ENCODE measurements at places on chromosomes 7 and 10.

GRCh38 chr7:28539289-28539981 lies 127.1 kb downstream of the CREB5 start:
- no peak for DNase-seq

DNA sequence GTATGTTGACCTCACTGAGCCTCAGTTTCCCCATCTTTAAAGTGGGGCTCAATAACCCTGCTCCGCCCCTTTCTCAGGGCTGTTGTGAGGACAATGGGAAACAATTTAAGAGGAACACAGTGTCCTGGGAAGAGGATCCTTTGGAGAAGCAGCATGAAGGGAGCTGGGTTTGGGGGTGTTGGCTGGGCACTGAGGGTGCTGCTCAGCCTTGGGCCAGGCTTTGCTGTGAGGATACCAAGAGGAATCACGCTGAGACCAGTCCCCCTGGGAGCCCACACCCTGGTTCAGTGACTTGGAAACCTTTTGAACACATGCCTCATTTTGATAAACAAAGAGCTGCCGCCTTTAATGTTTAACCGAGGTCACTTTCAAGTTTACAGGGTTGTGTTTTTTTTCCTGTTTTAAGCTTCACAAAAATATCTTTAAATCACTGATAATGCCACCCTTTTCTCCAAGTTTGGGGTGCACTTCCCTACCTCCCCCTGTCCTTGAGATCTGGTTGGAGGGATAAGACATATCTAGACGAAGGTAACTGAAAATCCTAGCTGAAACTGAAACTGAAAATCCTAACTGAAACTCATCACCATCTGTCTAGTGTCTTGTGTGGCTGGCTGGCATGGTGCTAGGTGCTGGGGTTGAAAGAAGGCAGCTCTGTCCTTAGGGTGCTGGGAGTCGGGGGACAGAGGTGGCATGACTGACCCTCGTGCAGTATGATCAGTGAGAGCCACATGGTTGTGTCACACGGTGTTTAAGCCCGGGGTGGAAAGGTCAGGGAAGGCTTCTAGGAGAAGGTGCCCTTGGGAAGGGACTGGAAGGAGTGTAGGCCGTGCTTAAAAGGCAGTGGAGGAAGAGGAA lies 27.7 kb downstream of the ZNF775 start:
- DNase-seq, result no peak

GRCh38 chr7:93943816-93944540 lies 22.4 kb downstream of the GNG11 start:
- no peak for DNase-seq

DNA sequence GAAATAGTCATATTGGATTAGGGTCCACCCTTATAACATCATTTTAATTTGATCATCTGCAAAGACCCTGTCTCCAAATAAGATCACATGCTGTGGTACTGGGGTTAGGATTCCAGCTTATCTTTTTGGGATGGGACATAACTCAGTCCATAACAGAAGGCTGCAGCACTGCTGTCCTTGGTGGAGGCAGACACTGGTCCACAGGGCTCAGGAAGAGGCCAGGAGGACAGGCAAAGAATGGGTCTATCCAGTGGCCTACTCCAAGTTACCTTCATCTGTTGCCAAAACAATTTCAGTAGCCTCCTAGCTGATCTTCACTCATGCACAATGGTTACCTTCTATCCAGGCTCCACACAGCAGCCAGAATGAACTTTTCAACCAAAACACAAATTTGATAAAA lies 387.0 kb downstream of the GRID1 start:
- no peak for DNase-seq

GRCh38 chr7:132656846-132657776 lies 80.8 kb upstream of the PLXNA4 start:
- no peak for DNase-seq

- no peak for DNase-seq
Measured at GRCh38 chr7:137462074-137462715, 118.7 kb upstream of the PTN start.

DNA sequence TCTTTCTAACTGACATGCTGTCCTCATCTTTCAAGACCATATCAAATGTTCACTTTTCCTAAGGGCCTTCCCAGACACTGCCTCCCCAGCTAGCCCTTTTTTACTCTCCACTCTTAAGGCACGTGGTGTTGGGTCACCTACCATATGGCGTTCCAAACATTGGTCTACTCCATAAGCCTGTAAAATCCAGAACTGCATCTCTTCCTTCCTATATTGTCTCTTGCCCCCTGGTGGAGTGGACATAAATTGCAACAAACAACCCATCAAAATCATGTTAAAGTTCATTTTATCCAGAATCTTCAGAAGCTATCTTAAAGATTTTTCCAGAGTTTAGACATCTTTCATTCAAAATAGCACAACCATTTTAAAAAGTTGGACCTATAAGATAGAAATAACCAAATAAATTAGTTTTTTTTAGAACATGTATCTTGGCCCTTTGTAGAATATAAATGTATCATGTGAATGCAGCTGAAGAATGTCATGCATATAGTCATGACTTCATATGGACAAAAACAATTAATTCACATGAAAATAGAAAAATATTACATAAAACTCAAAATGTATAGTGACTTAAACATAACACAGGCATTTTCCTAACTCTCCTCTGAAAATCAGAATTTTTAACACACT lies 180.6 kb upstream of the CHRM2 start:
- no peak for DNase-seq

GRCh38 chr7:123637203-123637602 lies 18.5 kb upstream of the LMOD2 start:
- DNase-seq, result no peak

- DNase-seq, result no peak
Measured at GRCh38 chr10:7388602-7389001, 22.2 kb downstream of the SFMBT2 start.

DNA sequence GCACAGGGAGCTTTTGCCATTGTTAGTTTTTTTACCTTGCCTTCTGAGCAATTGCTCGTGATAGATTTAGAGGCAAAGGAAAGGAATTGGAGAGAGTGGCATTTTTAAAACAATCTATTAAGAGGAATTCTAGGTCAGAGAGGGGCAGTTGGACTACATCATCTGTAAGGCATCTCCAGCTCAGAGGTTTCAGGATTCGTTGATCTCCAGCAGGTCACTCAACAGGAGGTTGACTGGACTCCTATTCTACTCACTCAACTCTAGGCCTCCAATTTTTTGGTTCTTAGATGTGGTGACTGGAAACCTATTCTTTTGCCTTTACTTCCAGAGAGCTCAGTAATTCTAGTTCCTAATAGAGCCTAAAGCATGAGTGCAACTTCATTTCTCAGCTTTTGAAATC lies 42.8 kb downstream of the TBXAS1 start:
- no peak for DNase-seq

GRCh38 chr7:121079425-121080169 lies 91.1 kb downstream of the CPED1 start:
- no peak for DNase-seq

GRCh38 chr10:27030060-27030459 lies 70.2 kb downstream of the ANKRD26 start:
- DNase-seq, result peak; percentile 51

DNA sequence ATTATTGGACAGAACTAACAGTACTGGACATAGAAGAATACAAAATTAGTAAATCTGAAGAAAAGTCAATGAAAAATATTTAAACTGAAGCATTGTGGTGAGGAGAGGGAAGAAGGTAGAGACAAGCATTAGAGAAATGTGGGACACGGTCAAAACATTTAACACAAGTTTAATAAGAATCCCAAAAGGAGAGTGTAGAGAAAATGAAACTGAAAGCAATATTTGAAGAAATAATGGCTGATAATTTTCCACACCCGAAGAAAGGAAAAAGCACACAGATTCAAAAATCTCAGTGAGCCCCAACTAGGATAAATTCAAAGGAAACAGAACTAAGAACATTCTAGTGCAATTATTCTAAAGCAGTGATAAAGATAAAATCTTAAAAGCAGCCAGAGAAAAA lies 126.4 kb upstream of the LRRTM3 start:
- DNase-seq, result no peak

- no peak for DNase-seq
Measured at GRCh38 chr10:64547168-64547567, 1026.0 kb downstream of the REEP3 start.

DNA sequence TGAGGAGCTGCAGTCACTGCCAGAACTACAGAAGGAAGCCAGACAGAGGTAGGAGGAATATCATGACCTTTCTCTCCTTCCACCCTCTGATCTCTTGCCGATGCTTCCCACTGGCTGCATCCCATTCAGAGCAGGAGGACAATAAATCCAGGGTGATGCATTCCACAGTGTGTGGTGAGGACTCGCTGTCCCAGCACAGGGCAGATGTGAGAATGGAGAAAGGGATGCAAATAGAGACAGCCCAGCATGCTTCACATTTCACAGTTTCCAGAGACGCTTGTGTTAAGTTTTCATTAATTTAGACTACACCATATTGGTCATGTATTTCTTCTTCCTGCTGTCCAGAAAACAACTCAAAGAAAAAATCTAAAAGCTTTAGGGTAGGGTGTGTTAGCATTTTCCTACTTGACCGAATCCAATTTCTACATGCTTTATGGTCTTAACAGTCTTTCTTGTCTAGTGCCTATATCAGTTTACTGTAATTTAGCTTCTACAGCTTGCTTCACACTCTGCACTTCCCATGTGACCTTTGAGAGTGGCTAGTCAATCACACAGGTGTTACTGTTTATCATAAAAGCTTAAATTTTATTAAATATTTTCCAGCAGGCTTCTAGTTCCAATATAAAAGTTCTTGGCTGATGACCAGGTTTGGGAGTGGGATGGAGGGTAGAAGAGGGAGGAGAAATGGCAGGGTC lies 155.6 kb downstream of the RAPGEF5 start:
- DNase-seq, result no peak

GRCh38 chr10:79038841-79039201 lies 29.9 kb upstream of the ZMIZ1 start:
- DNase-seq, result no peak

GRCh38 chr7:68266004-68266579 lies 1269.5 kb downstream of the TYW1 start:
- DNase-seq, result no peak

DNA sequence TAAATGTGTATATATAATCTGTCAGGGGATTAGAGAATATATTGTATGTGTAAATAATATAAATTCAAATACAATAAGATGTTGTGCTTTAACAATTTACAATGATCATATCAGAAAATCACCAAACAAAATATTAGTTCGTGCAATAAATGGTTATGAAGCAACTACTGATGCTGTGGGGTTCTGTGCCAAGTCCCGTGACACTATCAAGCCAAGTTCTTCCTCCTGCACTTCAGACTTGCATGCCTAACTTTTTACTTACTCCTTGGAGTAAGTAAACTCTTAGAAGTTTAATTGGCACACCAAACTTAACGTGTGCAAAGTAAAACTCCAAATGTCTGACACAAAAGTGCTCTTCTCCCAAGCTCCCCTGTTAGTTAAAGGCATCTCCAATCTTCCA lies 26.5 kb upstream of the TMEM254 start:
- DNase-seq, result no peak

DNA sequence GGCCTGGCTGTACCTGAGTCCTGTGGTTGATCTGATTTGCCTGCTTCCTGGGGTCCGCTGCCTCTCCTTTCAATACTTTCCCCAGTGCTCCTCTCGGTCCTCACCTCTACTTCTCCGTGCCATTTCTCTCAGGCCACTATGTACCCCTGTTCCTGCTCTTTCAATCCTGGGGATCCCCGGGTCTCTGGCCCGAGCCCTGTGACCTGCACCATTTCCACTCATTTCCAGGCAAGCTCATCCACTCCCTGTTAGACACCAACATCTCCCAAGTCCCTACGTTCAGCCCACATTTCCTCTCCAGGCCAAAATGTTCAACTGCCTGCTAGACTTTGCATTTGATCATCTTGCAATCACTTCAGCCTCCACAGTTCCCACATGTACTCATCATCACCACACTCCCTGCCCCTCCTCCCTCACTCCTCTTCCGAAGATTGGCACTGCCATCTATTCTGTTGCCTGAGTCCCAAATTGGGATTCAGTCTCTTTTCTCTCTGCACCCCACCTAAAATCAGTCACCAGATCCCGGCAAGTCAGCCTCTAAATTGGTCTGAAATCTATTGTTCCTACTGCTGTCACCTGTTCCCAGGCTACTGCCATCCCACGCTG lies 34.4 kb upstream of the ZMIZ1 start:
- no peak for DNase-seq

DNA sequence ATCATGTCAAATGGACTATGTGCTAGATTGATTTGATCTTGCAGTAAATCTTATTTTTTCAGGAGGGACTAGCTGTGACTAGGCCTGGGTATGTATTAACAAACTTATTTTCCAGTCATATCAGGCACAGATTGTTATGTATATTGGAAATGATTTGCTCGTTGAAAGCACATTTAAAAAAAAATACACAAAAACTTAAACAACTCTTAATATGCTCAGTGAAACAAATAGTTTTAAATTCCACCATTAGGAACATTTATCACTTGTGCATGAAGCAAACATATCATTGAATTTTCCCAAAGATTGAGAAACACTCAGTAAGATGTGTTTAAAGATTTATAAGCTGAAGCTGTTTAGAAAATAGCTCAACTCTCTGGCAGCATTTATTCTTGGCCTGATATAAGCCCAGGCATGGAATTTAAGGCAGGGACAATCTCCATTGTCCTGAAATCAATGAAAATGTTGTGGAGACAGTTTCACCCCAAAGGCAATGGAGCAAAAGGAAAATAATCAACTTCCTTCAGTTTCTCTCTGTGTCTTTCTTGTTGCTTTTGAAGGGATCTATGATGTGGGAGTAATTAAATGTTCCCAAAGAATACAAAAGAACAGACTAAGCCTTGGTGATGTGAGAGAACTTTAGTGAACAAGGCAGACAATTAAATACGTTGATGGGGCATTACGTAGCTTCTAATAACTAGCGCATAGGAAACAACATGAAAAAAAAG lies 250.3 kb downstream of the GPR37 start:
- no peak for DNase-seq

DNA sequence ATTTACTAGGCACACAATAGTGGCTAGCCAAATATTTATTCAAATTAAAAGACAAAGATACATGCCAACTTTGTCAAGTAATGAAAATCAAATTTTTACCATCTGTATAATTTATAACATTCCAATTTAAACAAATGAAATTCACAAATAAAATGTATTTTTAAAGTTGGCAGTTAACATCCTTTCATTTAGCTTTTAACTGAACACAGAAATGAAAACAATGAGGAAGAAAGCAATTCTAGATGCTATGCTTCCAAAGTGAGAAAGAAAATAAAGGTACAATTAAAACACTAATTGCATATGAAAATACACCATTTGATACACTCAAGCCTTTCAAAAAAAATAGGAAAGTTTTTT lies 123.1 kb downstream of the MPP7 start:
- no peak for DNase-seq

Data from astrocyte of the cerebellum (primary cell).